GM12878 (cell line): ENCODE measurements at places on chromosomes 1 and 21.

DNA sequence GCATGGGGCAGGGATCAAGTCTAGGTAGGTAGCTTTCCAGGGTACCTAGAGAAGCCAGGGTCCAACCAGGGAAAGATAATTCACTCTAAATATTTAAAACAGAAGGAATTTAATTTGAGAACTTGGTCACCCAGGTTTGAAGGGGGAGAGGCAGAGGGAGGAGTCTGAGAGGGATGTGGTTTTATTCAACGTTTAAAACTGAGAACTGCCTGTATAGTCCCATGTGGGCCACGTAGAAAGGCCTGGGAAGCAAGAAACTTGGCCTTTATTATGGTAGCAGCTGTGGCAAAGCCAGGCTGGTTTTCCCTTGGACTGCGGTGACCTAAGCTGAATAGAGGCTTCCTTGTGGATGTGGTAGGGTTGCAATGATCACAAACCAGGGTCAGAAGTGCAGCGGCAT, 42.0 kb upstream of the DUSP10 start:
- no peak for DNase-seq

- DNase-seq: no peak
Observed at GRCh38 chr1:192936313-192937018, 122.7 kb downstream of the UCHL5 start.

DNA sequence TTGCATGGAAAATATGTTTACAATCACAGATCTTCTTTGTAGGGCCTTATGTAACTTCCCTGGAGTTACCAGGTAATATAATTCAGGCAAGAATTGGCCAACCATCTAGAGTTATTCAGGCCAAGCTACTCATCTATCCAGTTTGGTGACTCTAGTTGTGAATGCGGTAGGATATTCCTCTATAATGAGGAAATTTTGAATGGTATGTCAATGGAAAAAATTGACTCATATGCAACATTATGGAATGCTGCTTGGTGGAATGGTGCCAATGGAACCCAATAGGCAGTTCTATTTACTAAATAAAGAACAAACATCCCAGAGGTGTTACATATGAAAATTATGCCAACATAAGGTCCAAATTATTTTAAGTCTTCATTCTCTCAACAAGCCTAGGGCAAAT, 5.6 kb upstream of the TNFSF18 start:
- no peak for DNase-seq

DNA sequence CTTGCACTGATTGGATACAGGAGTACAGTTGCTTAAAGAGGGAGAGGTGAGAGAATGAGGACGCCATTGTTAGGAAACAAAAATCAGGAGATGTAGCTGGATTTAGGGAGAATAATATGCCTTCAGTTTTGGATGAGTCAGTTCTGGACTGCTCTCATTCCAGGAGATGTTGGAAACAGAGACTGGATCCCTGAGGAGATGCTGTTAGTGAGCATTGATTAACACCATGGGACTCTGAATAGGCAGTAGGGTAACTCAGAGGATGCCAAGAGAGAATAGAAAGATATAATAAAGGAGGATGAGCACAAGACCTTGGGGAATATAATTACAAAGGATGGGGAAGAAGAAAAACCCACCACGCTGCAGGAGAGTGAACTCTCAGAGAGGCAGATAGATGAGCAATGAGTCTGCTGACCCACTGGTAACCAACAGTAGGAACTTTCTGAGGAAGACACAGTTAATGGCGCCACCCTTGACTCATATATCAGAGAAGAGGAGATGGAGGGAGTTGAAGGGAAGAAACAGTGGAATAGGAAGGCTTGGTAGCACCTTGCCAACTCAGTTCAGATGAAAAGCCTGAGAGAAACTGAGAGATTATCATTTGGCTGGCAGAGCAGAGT, 10.5 kb downstream of the KCNJ15 start:
- DNase-seq: no peak

DNA sequence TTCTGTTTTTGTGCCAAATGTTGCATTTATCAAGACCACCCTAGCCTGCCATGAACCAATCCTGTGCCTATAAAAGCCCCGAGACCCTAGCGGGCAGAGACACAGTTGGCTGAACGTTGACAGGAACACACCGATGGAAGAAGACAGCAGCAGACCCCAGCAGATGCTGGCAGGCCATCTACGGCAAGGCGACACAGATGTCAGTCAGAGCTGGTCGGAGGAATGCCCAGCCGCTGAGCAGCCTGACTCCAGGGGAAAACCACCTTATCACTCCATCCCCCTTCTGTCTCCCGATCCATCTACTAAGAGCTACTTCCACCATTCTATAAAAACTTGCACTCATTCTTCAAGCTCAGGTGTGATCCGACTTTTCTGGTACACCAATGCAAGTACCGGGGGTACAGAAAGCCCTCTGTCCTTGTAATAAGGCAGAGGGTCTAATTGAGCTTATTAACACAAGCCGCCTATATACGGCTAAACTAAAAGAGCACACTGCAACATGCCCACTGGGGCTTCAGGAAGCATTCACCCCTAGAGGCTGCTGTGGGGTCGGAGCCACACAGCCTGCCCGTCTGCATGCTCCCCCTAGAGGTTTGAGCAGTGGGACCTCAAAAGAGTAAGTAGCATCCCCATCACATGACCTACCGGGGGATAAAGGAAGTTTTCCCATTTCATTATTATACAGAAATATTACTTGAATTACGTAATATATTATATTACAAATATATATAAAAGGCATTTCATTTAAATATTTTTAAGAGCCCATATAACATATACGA, 1156.3 kb upstream of the B3GALT2 start:
- DNase-seq: no peak

GRCh38 chr1:8712413-8713231, 104.8 kb downstream of the RERE start:
- no peak for DNase-seq

DNA sequence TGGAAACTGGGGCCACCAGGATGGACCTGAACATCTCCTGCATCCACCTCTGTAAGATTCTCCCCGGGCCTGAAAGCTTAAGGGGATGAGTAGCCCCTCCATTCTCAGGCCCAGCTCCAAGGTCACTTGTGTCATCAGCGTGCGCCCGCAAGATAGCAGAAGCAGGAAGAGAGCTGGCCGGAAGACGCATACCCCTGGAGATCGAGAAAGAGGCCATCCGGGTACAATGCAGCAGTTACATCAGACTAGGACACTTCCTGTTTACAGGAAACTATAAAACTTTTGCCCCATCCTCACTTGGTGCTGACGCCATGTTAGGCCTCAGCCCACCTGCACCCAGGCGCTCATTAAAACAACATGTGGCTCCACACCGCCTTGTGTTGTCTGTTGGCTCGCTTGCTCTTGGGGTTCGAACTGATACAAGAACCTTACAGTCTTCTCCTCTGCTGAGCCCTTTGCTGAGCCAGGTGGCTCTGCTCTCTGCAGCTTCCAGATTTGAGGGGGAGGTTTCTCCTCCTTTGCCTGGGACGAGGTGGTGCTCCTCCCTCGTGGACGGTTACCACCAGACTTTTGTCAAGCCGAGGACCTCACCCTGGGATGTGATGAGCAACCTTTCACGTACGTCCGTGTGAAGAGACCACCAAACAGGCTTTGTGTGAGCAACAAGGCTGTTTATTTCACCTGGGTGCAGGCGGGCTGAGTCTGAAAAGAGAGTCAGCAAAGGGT, 277.5 kb upstream of the C1orf174 start:
- no peak for DNase-seq

- DNase-seq: no peak
Observed at GRCh38 chr1:234862944-234863515, 253.1 kb upstream of the IRF2BP2 start.

DNA sequence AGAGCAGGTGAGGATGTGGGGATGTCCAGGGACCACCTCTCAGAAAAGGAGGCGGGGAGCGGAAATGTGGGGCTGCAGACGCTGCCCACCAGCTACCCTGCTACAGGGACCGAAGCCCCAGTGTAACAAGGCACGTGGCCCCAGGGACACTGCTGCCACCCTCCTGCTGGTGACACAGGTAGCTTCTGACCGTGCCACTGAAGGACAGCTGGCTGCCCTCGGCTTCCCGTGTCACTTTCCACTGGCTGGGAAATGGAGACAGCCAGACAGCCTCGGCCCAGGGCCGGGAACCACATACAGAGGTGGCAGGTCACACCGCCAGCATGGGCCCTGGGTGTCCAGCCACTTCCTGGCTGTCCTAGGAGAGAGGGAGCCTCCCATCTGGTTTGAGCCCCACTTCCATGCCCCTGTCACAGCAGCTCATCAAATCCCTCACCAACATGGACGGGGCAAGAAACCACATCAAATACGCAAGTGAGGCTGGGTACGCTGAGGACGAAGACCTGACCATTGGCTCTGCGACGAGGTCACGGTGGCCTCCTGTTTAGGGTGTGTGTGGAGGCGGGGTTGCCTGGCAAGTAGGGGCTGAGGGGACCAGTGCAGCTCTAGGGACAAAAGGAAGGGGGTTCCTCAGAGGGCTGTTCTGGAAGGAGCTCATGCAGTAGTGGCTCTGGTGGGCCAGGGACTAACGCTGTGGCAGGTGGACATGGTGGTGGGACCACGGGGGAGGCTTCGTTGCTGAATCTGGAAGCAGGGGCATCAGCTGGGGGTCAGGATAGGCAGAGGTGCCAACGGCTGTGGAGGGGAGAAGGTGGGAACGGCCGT, 5.0 kb downstream of the PEX10 start:
- no peak for DNase-seq

GRCh38 chr1:942411-942821, 16.6 kb downstream of the NOC2L start:
- DNase-seq: no peak

- DNase-seq: no peak
Observed at GRCh38 chr21:31364253-31364945, 20.3 kb upstream of the TIAM1 start.

DNA sequence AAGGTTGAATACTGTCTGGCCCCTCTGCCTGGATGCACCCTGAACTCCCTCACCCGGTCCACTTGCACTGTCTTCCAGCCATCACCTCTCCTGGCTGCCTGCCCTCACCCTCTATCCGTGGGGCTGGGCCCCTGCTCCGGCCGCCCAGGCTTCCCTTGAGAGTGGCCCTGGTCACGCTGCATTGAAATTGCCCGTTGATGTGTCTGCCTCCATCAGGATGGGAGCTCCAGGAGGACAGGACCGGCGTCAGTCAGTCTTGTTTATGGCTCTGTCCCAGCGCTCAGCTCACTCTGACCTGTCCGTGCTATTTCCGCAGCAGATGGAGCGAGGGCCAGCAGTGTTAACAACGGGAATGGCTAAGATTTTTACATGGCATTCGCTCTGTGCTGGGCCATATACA, 34.9 kb downstream of the FOXO6 start:
- DNase-seq: no peak

DNA sequence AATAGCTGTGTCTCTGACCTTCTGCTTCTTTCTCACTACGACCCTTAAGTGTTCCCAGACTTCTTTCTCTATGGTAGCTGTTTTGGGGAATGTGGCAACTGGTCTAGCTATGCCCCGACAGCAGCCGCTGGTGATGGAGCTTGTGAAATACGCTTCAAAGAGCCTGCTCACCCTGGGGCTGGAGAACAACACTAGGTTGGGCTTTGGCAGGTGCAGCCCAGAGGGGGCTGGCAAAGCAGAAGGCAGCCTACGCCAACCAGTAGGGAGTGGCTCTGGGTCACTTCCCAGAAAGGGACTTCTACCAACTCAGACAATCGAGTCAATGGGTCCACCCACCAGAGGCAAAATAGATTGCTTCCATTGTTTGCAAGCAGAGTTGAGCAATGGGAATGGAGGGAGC, 262.8 kb downstream of the LMO4 start:
- DNase-seq: no peak

GRCh38 chr1:235307158-235308124, 20.5 kb downstream of the ARID4B start:
- no peak for DNase-seq

DNA sequence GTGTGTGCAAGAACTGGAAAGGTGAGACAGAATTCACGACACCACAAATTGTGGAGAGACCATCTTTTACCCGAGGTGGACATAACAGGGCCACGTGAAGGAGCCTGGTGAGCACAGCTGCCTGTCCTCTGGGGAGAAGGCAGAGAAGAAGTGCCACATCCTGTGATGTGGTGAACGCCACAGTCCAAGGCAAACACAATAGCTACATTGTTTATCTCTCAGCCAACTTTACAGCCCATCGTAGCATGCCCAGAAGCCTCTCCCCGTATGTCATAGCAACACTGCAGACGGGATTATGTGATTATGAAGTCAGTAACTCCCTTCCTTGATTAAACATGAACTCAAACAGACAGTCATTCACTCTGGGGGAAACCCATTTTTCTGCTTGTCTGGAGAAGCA, 612.2 kb downstream of the SMYD3 start:
- DNase-seq: peak; percentile 59

DNA sequence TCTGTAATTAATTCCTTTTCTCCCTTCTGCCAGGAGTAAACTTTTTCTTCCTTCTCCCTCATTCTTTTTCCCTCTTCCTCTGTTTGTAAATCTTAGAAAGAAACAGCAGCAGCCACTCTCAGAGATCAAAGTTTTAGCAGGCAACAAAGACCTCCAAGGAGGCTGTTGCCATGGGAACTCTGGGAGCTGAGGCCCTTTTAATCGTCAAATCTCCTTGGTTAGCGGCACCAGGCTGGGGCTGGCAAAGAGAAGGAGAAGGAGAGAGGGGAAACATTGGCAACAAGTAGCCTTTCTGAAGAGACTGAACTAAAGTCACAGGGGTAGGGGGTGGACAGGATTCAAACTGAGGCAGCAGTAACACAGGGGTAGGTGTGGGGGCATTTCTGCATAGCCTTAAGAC, 25.2 kb downstream of the ILDR2 start:
- DNase-seq: no peak

GRCh38 chr1:201296352-201296751, 13.0 kb downstream of the PKP1 start:
- DNase-seq: no peak

GRCh38 chr1:201329801-201330200, 46.5 kb downstream of the PKP1 start:
- DNase-seq: no peak

- peak; percentile 92 for DNase-seq
Observed at GRCh38 chr1:199173356-199173755, 534.5 kb downstream of the PTPRC start.

- DNase-seq: peak; percentile 60
Observed at GRCh38 chr1:167663002-167663772, 33.2 kb downstream of the RCSD1 start.

- DNase-seq: no peak
Observed at GRCh38 chr1:33330361-33330890, 9.5 kb upstream of the A3GALT2 start.

GRCh38 chr1:16064536-16065268, 8.7 kb downstream of the FAM131C start:
- no peak for DNase-seq

DNA sequence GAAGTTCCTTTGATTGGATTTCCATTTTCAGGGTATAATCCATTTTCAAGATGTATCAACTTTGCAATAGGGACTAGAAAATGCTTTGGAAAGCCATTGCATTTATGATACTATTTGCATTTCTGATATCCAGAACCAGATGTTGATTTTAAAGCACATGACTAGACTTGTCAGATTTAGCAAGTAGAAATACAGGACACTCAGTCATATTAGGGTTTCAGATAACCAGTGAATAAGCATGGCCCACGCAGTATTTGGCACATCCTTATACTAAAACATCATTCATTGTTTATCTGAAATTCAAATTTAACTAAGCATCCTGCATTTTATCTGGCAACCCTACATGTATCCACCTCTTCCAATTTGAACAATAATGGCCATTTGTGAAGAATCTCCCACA, 113.3 kb upstream of the DPT start:
- DNase-seq: no peak

- no peak for DNase-seq
Observed at GRCh38 chr1:24420547-24420946, 4.9 kb downstream of the NIPAL3 start.
